ENCODE measurements at places on chromosomes 3 and 15.

GRCh38 chr3:37906734-37907282 lies 45.1 kb downstream of the CTDSPL start:
- DNase-seq = no peak

GRCh38 chr3:127779747-127780146 lies 42.6 kb downstream of the MGLL start:
- no peak for DNase-seq

- no peak for DNase-seq
Observed at GRCh38 chr3:43411429-43411828, 125.1 kb downstream of the SNRK start.

DNA sequence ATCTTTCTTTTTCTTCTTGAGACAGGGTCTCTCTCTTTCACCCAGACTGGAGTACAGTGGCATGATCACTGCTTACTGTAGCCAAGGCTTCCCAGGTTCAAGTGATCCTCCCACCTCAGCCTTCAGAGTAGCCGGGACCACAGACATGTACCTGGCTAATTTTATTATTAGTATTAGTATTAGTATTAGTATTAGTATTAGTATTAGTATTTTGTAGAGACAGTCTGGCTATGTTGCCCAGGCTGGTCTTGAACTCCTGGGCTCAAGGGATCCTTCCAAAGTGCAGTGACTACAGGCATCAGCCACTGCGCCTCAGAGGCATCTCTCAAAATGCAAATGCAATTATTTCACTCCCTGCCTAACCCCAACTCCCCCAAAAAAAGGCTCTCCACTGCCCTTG lies 1.7 kb downstream of the KIF7 start:
- DNase-seq = no peak

DNA sequence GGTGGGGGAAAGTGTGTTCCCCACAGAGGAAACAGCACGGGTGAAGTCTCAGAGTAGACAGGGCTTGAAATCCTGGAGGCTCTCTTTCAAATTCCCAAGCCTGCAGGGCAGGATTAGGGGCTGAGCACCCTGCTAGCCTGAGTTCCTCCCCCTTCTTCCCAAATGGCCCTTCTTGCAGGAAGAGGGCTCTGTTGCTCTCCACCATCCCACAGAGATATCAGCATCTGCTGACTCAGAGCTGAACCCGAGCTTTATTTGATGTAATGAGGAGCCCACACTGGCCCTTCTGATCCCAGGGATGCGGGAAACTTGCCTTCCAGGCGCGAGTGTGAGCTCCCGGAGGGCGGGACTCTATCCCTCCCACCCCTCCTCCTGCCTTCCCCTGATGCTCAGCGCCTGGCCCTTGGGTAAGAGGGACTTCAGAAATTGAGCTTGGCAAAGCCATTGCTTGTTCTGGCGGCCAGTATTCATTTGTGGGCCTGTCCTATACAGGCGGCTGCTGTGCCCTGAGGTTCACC lies 1.4 kb upstream of the STRA6 start:
- DNase-seq = peak; percentile 92

DNA sequence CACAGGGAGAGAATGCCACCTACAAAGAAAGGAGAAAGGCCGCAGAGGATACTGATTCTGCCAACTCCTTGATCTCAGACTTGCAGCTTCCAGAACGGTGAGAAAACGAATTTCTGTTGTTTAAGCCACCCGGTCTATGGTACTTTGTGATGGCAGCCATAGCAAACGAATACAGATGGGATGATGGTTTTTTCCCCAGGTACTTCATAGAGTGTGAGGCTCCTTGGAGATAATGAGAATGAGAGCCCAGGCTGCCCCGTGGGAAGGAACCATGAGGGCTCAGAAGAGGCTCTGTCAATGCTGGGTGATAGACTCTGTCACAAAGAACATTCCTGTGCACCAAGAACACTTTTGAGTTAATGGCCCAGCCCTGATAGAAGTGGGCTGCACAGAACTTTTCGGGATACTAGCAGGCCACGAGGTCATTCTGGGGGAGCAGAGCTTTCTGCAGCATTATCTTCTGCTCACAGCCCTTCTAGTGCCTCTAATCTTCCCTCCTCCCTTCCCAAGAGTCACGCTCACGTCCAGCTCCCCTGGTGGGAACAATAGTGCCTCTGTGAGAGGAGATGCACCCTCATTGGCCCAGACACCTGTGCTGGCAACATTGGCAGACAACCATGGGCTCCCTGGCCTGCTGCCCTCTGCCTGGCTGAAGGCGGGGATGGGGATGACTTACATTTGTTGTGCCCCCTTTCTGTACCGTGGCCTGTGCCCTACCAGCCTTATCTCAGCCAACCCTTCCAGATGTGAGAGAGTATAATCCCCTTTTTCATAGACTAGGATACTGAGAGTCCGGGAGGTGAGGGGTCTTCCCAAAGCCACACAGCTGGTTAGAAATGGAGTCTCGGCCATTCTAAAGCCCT lies 5.2 kb upstream of the RLBP1 start:
- no peak for DNase-seq

DNA sequence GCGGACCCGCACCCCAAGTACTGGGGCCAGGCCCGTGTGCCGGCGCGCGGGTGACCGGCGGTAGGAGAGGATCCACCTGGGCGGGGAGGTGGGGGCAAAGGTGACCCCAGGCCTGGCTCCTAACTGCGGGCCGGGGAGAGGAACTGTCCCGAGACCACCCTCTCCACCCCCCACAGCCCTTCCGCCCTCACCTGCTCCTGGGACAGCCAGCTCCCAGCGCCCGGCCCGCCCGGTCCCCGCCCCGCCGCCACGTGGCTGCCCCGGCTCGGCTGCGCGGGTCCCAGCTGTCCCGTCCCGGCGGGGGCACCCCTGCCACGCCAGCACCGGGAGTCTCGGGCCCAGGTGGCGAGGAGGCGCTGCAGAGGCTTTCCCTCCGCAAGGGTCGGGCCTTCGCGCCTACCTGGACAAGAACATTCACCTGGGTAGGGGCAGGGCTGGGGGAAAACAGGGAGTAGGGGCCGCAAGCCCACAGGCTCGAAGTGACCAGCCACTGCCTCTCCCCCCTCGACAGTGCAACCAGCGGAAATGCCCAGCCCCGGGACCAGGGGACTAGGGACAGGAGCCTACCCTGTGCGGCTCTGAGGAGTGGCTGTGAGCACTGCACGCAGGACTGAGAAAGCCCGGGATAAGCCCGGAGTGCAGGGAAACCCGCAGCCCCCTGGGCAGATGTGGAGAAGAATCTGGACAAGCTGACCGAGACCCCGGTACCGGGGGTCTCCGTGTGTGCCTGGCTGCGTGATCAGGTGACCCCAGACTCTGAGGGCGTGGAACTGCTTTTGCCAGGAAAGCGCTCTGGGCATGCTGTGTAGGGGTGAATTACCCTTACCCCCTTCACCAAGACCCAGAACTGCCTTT lies at the start of gene SLC12A8:
Gene SLC12A8 (minus strand): TSS at position 240 of the 855 bp plus-strand sequence. CDS start 1,399 bp downstream, outside the sequence.
- DNase-seq = no peak

GRCh38 chr15:39426552-39427532 lies 154.0 kb upstream of the THBS1 start:
- no peak for DNase-seq

- DNase-seq = no peak
Observed at GRCh38 chr3:72633121-72633520, 215.1 kb downstream of the SHQ1 start.

- DNase-seq = no peak
Observed at GRCh38 chr3:179613807-179614206, 9.2 kb downstream of the NDUFB5 start.

DNA sequence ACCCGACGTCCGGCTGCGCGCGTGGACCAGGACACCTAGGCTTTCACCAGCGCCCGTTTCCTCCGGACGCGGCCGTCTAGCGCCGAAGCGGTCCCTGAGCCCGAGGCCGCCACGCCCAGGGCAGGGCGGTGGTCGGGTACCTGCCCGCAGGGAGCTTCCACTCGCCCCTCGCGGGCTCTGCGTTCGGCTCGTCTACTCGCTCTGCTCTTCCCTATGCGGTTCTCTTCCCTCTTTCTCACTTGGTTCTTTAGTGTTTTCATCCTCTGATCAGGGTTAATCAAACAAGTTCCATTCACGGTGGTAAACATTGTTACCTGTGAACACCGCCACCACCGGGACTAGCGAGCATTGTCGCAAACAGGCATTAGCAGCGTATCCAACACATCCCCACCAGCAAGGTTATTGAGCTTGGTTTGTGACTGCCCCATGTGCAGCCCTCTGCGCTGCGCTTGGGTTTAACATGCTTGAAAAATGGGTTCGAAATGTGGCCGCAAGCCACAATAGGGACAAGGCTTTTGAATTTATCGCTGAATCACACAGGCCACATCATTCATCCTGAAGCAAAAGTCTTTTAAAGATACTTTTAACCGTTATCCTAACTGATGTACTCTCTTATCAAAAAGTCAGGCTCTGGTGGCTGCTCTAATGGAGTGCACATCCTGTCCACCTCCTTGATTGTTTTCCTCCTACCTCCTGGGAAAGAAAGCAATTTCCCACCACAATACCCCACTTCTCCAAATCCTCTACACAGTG lies 843 bp upstream of the CD47 start:
- DNase-seq = no peak

GRCh38 chr15:72599855-72600464 lies 54.5 kb upstream of the GOLGA6B start:
- DNase-seq = peak; percentile 67

GRCh38 chr15:55819397-55820034 lies 76.6 kb upstream of the PRTG start:
- DNase-seq = peak; percentile 20

DNA sequence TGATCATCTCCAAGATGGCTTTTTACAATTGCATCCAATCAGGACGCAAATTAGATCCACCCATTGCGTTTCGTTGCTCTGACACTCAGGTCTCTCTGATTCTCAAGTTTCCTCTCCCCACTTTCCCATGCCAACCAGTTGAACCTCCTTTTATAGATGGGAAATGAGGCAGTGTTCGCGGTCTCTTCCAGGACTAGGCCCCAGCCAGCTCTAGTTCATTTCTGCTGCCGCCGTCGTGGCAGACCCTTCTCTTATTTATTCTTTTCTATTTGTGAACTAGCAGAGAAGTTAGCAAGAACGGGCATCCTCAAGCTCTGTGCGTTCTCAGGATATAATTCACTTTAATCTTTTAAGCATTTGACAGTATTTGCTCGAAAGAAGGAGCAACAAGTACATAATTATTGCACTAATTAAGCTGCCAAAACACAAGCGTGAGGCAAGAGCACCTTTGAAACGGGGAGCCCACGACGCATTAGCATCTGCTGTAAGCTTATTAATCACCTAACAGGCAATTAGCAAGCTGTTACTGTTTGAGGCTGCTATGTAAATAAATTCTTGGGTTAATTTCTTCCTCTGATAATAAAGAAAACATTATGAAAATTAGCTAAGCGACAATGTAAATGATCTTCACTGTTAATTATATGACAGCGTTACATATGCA lies 246.4 kb upstream of the TLE3 start:
- DNase-seq = peak; percentile 98

GRCh38 chr3:54550221-54550977 lies 377.5 kb downstream of the LRTM1 start:
- DNase-seq = no peak

GRCh38 chr3:172289583-172289982 lies 158.7 kb downstream of the GHSR start:
- peak; percentile 21 for DNase-seq

DNA sequence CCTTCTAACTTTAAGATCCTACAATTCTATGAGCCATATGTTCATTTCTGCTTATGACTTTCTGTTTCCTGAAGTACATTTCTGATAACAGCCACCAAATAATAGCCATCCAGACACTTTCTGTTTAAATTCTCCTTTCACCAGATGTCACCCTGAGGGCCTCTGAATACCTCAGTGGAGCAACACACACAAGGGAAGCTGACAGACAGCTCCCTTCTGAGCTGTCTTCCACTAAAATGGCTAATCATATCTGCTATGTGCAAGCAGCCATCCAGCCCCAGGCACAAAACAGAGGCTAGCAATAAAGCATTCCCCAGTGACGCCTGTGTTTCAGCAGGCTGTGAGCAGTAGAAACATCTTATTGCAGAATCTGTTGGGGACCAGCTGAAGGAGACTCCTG lies 666.6 kb upstream of the UBE2E2 start:
- no peak for DNase-seq

- DNase-seq = peak; percentile 66
Observed at GRCh38 chr3:24493746-24494617, 668 bp downstream of the THRB start.

- DNase-seq = no peak
Observed at GRCh38 chr3:29958816-29959215, 647.6 kb upstream of the TGFBR2 start.

DNA sequence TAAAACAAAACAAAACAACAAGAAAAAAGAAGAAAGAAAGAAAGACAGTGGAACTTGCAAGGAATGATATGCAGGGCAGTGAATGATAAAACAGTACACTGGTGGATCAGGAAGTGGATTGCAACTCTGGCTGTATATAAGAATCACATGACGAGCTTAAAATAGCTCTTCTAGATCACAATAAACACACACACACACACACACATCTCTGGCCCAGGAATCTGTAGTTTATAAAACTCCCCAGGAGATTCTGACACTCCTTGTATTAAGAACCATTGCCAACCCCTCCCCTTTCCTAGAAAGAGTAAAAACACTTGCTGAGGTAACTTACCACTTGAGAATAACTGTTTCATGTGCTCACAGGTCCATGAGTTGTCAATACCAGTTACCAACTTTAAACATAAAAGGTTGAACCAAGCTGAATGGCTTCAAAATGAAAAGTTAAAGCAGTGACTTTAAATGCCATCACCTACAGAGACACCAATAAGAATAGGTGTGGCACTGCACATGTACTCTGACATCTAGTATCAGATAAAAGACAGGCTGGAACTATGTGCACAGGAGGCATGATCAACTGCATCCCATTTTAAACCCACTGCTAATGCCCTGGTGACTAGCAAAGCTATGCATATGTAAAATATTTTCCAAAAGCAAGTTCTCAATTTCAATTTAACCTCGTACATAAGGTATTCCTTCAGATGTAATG lies 3.9 kb downstream of the CPOX start:
- no peak for DNase-seq

GRCh38 chr3:177894081-177894728 lies 642.0 kb upstream of the KCNMB2 start:
- DNase-seq = no peak

- no peak for DNase-seq
Observed at GRCh38 chr15:33071451-33071850, 123.1 kb downstream of the FMN1 start.

DNA sequence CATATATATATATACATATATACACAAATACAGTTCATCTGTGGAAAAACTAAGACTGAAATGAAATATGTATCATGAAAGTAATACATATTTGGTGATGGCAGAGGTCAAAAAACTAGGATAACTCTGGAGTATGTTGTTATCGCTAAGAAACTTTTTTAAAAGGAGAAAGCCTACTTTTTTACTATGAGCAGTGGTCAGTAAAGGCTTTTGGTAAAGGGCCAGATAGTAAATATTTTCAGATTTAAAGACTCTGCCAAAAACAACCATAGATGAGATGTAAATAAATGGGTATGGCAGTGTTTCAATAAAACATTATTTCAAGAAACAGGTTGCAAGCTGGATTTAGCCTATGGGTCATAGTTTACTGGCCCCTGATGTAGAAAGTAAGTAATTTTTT lies 93.8 kb upstream of the TGFBR2 start:
- DNase-seq = no peak

GRCh38 chr15:46442184-46442583 lies 807.4 kb downstream of the SQOR start:
- DNase-seq = no peak
